Pancreas (tissue), 10 donors: ENCODE measurements at places on chromosomes 1 and 21. TPM values are rescaled to one million over a fixed set of nuclear protein-coding genes. Genes with fewer than 3 reads are reported as not detected.

DNA sequence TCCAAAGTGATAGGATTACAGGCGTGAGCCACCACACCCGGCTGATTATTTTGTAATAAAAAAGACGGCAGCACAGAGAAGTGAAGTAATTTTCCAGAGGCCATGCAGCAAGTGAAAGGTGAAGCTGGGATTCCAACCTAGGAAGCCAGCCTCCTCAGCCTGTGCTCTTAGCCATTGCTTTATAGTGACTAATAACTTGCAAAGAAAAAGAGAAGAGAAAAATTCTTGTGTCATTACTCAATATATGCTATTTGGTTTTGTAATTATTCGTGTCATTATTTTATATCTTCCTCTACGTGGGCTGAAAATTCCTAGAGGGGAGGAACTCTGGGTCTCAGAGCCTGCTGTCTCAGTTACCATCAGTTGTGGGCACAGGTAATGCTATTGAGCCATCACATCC, 1.6 kb upstream of the IER5 start:
- DNase-seq: no peak

- no peak for DNase-seq
Observed at GRCh38 chr1:178399177-178399728, 97.5 kb downstream of the CLEC20A start.

DNA sequence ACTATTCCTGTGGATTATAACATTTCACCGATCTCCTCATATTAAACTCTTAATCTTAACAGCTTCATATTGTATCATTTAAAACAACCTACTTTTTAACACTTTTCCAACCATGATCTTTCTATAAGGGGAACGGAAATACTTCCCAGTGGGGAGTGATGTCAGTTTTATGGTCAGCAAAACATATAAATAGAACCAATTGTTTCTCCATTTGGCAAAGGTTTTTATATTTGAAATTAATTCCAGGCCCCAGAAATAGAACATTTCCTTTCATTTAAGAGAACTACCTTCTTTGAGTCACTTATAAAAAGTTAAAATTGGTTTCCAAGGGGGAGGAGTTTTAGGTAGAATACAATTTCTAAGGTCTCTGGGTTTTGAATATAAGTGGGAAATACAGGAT, 189.6 kb downstream of the TGFBR3 start:
- no peak for DNase-seq

GRCh38 chr1:208159555-208160258, 84.5 kb downstream of the PLXNA2 start:
- DNase-seq: no peak

UBL4B gene
- total RNA-seq: not detected

TM2D1 gene
- 11.5 TPM for total RNA-seq

ZFP69 gene
- total RNA-seq: 1.5 TPM
